ENCODE measurements at places on chromosomes 12 and 14.

- DNase-seq: no peak
Observed at GRCh38 chr12:45688183-45688582, 41.3 kb upstream of the ARID2 start.

DNA sequence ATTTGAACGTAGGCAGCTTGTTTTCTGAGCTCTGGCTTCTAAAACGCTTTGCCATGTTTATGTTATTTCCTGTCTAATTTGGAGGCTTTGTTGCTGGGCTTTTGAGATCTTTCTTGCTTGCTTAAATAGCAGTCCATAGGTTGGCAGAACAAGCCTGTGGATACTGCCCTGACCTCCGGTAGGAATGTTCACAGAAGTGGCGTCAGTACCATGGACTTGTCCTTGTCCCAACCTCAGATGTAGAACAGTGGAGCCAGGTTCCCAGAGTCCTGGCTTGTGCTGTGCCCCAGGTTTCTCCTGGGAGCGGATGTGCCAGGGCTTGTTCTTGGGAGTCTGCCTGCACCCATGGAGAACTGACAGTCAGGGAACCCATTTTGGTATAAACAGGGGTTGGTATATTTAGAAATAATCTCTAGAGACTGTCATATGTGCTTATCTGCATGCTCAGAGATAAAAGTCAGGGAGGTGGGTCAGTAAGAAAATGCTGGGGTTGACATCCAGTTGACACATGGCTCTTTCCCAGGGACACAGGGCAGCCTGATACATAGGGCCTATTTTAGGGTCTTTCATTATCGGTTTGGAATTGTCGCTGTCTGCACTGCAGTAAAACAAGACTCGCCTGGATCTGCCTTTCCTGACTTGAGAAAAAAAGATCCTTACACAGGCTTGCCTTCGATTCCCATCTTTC is 22.9 kb downstream of the CACNA1C start:
- DNase-seq: no peak

- DNase-seq: no peak
Observed at GRCh38 chr14:44404036-44404435, 103.0 kb downstream of the FSCB start.

DNA sequence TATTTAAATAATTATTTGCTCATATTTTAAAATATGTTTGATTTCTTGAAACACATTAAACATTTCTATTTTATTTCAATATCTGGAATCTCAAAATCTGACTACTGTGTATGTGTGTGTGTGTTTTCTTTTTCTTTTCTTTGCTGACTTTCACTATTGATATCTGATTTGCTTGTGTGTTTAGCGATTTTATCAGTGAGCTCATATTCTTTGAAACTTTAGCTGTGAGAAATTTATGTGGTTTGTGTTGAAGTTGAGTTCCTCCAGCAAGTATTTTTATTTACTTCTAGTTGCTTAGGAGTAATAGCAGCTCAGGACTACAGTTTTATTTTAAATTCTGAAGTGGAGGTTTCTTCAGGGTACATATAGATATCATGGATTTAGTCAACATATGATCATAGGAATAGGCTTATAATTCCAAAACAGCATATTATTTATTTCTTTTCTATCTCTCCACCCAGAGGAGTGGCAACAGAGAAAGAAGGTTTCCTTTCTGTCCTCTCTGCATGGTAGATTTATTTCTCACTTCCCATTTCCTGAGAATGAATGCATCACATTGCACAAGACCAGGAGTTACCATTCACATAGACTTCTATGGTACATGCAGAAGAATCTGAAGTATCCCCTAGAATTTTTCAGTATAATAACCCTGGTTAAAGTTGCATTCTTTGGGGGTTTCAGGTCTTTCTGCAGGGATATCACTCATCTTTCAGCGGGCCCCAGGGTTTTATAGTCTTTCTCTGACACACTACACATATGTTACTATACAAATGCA is 60.5 kb downstream of the PTPRQ start:
- no peak for DNase-seq

DNA sequence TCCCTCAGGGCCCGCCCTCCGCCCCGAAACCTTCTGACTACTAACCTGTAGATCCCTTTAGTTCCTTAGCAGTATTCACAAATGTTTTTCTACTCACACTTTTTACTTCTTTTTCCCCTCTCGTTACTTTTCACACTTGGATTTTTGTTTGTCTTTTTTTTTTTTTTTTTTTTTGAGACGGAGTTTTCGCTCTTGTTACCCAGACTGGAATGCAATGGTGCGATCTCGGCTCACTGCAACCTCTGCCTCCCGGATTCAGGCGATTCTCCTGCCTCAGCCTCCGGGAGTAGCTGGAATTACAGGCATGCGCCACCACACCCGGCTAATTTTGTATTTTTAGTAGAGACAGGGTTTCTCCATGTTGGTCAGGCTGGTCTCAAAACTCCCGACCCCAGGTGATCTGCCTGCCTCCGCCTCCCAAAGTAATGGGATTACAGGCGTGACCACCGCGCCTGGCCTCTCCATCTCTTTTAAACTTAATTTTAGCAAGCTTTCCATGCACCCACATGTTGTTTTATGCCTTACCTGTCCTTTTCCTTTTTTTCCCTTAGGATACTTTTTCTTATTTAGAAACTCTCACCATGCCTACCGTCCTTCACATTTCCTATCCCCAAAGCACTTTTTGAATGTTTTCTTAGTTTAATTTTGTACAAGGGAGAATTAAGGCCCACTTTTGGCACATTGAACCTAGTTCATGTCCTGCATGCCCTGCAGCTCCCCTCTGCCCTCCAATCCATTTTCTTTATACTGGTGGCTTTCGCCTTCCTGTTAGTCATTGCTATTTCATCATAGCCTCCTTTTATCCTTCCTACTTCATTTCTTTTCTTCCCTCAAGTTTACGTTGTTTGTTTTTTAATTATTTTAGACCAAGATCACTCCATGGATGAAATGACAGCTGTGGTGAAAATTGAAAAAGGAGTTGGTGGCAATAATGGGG is 1.1 kb downstream of the SP1 start:
- no peak for DNase-seq

Measured in naive thymus-derived CD8-positive, alpha-beta T cell (primary cell).